Activated CD4-positive, alpha-beta T cell treated with anti-CD3 and anti-CD28 coated beads, Interleukin-2, amount 50 U/mL, for 24 hours (primary cell): ENCODE measurements at places on chromosomes 3 and 15.

GRCh38 chr3:122508135-122508914 lies 6.4 kb downstream of the KPNA1 start:
- DNase-seq, result no peak

GRCh38 chr3:23865595-23866396 lies 51.0 kb downstream of the NKIRAS1 start:
- no peak for DNase-seq

DNA sequence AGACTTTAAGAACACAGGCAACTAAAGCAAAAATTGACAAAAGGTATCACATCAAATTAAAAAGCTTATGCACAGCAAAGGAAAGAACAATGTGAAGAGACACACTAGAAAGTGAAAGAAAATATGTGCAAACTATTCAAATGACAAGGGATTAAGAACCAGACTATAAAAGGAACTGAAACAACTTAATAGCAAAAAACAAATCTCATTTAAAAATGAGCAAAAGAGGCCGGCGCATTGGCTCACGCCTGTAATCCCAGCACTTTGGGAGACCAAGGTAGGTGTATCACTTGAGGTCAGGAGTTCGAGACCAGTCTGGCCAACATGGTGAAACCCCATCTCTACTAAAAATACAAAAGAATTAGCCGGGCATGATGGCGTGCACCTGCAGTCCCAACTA lies 14.4 kb downstream of the NGLY1 start:
- DNase-seq, result no peak

DNA sequence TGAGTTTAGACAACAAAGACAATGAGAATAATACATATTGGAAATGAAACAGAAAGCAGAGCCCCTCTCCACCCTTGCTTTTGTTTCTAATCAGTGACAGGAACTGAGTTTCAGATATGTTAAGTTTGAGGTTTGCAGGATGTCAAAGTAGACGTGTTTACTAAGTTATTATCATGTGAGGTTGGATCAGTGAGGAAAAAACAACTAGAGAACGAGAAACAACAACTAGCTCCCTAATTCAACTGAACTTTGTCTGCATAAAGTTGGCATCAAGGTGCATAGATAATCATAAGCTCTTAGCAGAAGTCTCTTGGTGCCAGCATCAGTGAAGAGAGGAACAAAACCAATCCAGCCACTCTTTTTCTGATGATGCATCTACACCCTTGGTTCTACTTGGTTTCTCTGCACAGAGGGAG lies 491.1 kb upstream of the NR2F2 start:
- DNase-seq, result no peak

DNA sequence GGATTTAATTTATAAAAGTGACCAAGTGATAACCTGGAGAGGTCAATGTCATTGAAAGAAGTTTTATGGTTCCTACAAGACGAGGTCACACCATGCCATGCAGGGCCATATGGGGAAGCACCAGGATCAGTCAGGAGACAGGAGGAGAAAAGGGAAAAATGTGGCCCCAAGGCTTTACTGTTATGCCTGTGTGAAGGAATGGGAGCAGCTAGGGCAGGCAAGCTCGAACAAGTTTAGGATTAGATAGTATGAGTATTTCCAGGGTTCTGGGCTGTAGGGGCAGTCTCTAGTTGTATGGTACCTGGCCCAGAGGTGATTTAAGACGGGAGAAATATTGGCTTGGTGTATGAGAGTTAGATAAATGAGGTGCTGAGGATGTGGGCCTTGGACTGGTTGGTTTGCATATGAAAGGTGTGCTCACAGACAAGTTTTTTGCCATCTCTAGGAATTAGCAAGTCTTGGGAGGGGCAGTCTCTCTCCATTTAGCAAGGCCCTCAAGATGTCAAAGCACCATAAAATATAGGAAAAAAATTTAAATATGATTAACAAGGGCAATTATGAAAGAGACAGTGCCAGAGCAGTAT lies 36.3 kb upstream of the DCLK3 start:
- DNase-seq, result no peak

- DNase-seq, result no peak
Observed at GRCh38 chr3:196915375-196915774, 27.0 kb downstream of the NCBP2 start.

GRCh38 chr3:125654526-125654925 lies 59.2 kb upstream of the OSBPL11 start:
- DNase-seq, result no peak
